ENCODE measurements at places on chromosomes 7 and 10.

DNA sequence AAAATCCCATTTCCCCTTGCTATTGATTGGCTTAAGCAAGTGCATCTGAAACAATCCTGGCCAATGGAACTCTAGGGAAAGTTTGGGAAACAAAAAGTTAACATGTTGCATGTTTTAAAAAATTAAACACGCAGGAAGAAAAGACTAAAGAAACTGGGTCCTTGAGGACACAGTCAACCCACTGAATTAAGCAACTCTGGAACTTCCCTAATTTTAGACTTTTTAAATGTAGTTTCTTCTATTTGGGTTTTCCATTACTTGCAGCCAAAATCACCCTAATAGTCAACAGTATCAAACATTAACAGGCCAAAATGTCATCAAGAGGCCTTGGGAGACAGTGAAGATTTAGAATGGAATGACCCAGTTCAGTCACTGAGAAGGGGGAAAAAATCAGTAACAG, 40.6 kb downstream of the OSBPL3 start:
- no peak for DNase-seq

- DNase-seq = no peak
Measured at GRCh38 chr10:31025142-31025541, 6.5 kb downstream of the ZNF438 start.

DNA sequence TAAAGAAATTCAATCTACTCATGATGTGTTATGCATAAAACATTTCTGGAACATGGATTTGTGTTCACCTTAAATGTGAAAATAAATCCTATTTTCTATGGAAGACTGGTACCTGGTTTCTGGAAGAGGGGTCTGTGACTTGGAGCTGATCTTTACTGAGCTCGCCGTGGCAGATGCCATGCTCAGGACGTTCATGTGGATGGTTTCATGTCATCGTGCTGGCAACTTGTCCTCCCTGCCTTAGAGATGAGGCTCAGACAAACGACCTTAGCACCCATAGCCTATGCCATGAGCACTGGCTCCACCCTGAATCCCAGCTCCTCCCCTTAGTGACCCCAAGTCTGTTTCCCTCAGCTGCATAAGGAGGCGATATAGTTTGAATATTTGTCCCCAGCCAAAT, 7.3 kb downstream of the PPIF start:
- no peak for DNase-seq

- peak; percentile 89 for DNase-seq
Measured at GRCh38 chr10:22823109-22823508, 104.7 kb upstream of the ARMC3 start.

- peak; percentile 46 for DNase-seq
Measured at GRCh38 chr10:35493196-35494118, 111.7 kb upstream of the GJD4 start.

DNA sequence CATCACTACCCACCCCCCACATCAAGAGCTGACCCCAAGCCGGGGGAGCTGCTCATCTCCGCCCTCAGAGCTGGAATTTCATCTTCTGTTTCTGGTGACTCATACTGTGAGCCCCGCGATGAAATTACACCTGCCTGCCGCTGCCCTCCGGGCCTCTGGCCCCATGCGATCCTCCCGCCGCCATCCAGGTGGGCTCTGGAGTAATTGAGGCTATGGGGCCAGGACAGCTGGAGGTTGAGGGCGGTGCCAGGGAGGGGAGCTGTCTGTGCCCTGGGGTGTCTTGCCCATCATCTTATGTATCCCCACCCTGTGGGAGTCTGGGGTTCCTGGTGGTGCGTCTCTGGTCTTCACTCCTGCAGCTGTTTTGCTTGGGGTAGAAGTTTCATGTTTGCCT, 9.0 kb downstream of the GTF2IRD1 start:
- no peak for DNase-seq

GRCh38 chr10:133358162-133358924, 524 bp upstream of the FUOM start:
- no peak for DNase-seq

GRCh38 chr10:96130326-96130995, 364 bp downstream of the ZNF518A start:
- peak; percentile 73 for DNase-seq

GRCh38 chr7:2738766-2739549, 51.0 kb downstream of the AMZ1 start:
- DNase-seq = no peak

DNA sequence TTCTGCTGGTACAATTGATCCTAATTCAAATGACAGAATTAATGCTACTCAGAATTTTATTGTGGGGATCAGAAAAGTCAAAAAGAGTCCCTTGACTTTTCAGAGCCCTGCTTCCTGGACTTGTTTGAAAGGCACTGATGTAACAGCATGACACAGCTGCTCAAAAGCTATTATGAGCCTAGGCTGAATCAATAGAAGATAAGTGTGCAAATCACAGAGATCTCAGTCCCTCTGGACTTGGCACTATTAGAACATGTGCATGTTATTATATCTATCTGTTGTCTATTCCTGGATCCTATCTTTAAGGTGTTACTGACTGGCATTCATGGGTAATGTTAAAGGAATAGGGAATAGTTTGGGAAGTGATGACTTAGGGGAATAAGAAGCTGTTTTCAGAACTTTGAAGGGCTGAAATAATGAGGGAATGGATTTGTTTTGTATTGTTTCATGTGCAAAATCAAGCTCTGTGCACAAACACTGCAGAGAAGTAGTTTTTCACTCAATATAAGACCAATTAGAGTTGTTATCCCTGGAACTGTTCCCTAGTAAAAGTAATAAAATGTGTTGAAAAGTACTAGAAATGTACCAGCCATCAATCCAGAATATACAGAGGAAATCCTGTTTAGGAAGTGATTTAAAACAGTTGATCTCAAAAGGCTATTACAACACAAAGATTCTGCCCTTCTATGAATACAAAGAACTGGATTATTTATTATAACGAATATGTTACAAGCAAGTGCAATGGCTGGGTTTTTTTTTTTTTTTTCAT, 814.9 kb upstream of the C7orf33 start:
- DNase-seq = no peak

DNA sequence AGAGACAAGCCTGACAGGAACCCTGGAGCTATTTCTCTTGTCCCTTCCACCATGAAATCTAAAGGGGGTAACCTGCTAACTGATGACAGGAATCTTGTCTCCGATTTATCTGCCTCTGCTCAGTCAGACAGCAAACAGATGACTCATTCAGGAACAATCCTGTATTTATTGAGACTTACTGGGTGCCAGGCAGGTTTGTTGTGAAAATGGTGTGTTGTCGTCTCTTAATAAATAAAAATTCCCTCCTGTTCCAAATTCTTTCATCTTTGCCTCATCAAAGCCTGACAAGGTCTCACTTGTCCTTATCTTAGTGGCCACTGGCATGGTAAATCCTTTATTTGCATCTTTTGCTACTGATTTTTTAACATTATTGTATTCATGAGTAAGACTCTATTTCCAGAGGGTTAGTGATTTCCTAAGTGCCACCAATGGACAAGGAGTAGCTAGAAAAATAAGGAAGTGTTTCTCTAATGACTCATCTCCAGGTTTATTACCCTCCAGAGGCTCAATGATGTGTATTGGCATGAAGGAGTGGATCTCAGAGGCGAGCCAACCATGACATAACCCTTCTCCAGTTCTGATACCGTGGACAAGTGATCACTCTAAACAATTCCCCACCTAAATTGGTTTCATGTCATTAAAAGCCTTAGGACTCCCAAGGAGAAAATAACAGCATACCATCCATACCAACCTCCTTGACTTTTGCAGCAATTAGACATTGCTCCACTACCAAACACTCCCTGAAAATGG, 724.0 kb downstream of the GRID1 start:
- DNase-seq = peak; percentile 87

- no peak for DNase-seq
Measured at GRCh38 chr7:32032211-32032610, 38.0 kb downstream of the PDE1C start.

DNA sequence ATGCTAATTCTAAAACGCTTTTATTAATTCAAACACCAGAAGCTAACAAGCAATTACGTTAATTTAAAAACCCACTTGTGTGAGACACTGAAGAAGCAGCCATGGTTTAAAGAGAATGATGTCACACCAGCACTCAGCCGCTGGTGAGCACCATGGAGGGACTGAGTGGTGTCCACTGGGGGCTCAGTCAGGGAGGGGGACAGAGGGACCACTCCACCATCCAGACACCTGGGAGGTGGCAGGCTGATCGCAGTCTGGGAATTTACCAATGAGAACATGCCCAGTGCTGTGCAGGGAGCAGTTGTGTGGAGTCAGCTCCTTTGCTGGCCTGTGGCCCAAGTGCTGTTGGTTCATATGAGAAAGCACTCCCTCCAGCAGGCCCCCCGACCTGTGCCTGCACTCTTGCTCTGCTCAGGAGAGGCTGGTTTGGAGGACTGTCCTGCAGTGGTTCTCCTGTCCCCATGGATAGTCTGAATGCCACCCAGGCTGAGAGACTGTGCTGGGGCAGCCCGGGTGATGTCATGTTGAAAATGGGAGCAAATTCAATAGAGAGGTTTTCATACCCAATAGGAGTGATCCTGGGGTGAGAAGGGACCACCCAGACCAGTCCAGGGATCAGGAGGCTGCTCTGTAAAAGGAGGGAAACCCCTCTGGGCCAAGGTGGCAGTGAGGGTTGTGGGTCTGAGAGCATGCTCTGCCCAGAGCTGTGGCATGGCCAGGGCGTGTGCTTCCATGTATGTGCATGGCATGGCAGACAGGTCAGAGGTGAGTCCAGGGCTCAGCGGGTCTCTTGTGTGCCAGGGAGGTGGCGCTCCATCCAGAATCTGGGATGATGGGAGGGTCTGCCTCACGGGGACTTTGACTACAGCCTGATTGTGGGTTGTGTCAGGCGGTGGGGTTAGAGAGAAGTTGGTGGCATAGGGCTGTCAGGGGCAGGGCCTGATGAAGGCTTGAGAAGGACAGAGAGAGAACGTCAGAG, 12.7 kb downstream of the ADCY1 start:
- no peak for DNase-seq

GRCh38 chr7:44953156-44953555, 25.7 kb downstream of the MYO1G start:
- DNase-seq = no peak

GRCh38 chr7:47973739-47974138, 5.7 kb downstream of the HUS1 start:
- DNase-seq = no peak

- no peak for DNase-seq
Measured at GRCh38 chr10:96890580-96890979, 58.5 kb downstream of the LCOR start.

GRCh38 chr10:104138131-104138530, 16.2 kb downstream of the SFR1 start:
- no peak for DNase-seq

GRCh38 chr7:105309235-105310169, 79.2 kb downstream of the SRPK2 start:
- peak; percentile 25 for DNase-seq

DNA sequence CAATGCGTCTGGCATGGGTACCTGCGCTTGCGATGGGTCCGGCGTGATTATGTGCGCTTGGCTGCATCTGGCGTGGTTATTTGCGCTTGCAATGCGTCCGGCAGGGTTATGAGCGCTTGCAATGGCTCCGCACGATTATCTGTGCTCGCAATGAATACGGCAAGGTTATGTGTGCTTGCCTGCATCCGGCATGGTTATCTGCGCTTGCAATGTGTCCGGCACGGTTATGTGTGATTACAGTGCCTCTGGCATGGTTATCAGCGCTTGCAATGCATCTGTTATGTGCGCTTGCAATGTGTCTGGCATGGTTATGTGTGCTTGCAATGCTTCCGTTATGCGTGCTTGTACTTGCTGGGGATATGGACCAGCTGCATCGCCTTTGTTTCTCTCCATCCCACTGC, 37.7 kb downstream of the RBAK start:
- DNase-seq = no peak

DNA sequence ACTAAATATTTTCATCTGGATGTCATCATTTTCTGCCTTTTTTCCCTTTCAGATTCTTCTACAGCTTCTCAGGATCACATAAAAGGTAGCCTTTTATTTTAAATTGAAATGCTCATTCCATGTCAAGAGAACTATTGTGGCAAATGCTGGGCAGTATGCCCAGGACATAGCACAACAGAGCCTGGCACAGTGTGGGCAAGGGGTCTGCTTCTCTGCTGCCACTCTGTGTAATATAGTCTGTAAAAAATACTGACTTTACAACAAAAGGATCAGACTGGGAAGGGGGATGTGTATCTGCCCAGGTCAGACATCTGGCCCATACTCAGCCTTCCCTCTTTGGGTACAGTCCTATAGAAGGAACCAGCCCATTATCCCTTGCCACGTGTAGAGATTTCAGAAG, 62.7 kb downstream of the CUZD1 start:
- DNase-seq = no peak

- DNase-seq = no peak
Measured at GRCh38 chr7:43588477-43589132, 5.7 kb downstream of the STK17A start.

DNA sequence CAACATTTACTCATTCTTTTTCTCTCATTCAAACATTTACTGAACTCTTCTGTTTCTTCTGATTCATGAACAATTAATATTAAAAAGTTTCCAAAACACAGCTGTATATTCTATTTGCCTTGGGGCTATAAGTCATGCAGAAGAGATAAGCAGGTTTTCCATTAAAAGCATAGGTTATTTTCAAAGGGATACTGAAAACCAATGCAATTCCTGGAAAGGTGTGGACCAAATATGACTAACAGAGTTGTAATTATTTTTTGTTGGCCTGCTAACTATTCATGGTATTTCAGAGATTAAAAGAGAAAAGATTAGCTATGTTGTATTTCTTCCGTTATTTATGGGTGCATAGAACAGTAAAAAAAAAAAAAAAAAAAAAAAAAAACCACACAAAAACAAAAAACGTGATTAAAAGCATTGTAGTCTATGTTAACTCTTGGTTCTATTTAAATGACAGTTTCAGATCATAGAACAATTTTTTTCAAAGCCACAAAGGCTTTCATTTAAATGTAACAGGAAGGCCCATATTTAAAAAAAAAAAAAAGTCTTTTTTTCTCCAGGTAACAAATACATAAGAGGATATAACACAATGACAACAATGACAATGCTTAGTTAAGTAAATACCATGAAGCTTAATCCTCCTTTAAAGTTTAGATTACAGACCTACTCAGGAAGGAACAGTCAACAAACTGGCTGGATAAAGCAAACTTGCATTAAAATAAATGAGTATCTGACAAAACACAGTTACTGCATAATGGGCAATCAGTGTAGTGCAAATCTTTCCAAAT, 1042.9 kb downstream of the GATA3 start:
- peak; percentile 38 for DNase-seq

- DNase-seq = peak; percentile 33
Measured at GRCh38 chr7:26429168-26429567, 137.5 kb downstream of the SNX10 start.
